DND-41 (cell line): ENCODE measurements at places on chromosomes 5 and 9.

DNA sequence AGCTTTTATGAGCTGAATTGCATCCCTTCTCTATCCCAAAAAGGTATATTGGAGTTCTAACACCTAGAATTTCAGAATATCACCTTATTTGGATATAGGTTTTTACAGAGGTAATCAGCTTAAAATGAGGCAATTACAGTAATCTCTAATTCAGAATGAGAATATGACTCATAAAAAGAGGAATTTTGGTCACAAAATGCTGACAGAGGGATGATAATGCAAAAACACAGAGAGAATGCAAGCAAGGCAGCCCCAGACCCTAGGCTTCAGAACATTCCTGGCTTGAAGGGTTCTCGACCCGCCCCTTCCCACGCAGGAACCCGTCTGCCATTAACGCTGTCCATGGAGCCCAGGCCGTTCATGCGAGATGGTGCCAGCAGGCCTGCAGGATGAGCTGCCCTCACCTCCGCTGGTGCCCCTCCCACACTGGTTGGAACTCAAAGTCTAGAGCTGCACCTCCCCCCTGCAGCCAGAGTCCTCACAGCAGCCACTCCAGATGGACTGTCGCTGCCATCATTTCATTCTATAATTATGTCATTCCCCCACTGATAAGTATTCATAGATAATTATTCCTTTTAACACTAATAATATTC lies 1173.4 kb upstream of the ACO1 start:
- H3K27me3 ChIP-seq = no peaks in the 10 kb centered on the region
- H3K27ac ChIP-seq = no peak overlapping the region
- no peaks in the 10 kb centered on the region for H3K4me1 ChIP-seq
- H3K4me3 ChIP-seq = no peak overlapping the region
- no peak for DNase-seq
- no peaks in the 10 kb centered on the region for H3K36me3 ChIP-seq

DNA sequence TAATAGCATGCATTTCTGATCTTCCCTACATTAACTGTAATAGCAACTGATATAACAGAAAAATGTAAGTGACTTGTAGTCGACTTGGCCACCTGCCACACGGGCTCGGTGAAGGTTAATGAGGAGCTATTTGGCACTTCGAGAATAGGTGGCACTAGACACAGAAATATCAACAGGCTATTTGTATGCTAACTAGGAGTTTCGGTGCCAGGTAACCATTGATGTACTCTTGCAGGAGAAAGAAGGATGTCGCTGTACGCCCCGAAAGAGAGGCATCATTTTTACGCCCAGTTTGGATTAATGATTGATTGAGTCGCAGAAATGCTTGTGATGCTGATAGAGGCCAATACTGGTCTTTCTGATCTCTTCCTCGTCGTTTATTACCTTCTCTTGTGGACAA lies 516 bp upstream of the DMRT2 start:
- no peak overlapping the region for H3K27ac ChIP-seq
- peaks cover 3% of the 10 kb centered on the region for H3K27me3 ChIP-seq
- H3K36me3 ChIP-seq = no peaks in the 10 kb centered on the region
- 0 out of 2 replicates have a peak, but pooled peaks cover 4% of the 10 kb centered on the region for H3K4me1 ChIP-seq
- H3K4me3 ChIP-seq = no peak overlapping the region

DNA sequence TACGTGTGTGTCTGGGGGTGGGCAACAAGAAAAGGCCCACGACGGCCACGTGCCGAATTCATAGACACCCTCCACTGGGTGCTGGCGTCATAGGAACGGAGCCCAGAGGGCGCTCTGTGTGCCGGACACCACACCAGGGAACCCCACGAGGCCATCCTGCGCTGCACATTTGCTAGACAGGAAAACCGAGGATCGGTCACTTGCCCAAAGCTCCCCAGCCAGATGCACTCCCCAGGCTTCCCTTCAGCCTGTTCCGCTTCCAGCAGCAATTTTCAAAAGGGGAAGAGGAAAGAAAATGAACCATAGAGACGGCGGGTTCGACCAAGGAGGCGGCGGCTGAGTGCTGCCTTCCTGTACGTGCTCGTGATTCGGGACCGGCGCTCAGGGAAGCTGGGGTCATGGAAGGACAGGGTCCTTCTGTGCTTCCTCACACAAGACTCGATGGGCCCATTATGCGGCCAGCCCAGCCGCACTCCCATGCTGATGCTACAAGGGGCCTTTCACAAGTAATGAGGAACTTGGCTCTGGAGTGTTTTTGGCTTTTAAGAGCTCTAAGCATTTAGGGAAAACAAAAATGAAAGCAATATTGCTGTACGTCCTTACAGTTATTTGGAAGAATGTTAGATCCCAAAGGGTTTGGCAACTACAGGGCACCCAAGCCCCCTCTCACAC lies 124.6 kb upstream of the SARDH start:
- H3K4me1 ChIP-seq = no peaks in the 10 kb centered on the region
- DNase-seq = no peak
- no peak overlapping the region for H3K4me3 ChIP-seq
- no peak overlapping the region for H3K27ac ChIP-seq
- no peaks in the 10 kb centered on the region for H3K27me3 ChIP-seq

DNA sequence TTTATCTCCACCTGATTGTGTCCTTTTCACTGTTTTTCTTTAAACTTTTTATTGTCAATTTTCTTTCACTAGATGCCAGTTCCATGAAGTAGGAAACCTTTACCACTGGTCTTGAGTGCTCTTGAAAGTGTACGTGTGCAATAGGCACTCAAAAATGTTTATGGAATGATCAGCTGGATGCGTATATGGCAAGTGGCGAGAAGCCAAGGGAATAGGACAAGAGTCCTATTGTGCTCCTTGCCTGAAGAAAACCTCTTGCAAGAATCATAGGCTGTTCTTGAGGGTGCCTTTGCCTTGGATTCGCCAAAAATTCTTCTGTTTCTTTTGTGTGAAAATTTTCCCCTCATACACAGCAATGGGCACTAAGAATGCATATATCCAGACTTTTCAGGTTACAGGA lies 97.7 kb downstream of the GHR start:
- no peaks in the 10 kb centered on the region for H3K36me3 ChIP-seq
- H3K27me3 ChIP-seq = no peaks in the 10 kb centered on the region
- H3K4me3 ChIP-seq = no peak overlapping the region
- DNase-seq = no peak
- no peaks in the 10 kb centered on the region for H3K4me1 ChIP-seq

GRCh38 chr5:106171132-106171531 lies 1499.6 kb downstream of the EFNA5 start:
- H3K36me3 ChIP-seq = no peaks in the 10 kb centered on the region
- no peaks in the 10 kb centered on the region for H3K4me1 ChIP-seq
- no peak overlapping the region for H3K4me3 ChIP-seq
- H3K27me3 ChIP-seq = no peaks in the 10 kb centered on the region
- no peak overlapping the region for H3K27ac ChIP-seq
- no peak for DNase-seq

GRCh38 chr9:68834931-68835520 lies 130.0 kb downstream of the PIP5K1B start:
- no peaks in the 10 kb centered on the region for H3K4me1 ChIP-seq
- H3K36me3 ChIP-seq = no peaks in the 10 kb centered on the region
- H3K27me3 ChIP-seq = peaks cover 5% of the 10 kb centered on the region
- H3K27ac ChIP-seq = no peak overlapping the region
- no peak for DNase-seq
- no peak overlapping the region for H3K4me3 ChIP-seq

DNA sequence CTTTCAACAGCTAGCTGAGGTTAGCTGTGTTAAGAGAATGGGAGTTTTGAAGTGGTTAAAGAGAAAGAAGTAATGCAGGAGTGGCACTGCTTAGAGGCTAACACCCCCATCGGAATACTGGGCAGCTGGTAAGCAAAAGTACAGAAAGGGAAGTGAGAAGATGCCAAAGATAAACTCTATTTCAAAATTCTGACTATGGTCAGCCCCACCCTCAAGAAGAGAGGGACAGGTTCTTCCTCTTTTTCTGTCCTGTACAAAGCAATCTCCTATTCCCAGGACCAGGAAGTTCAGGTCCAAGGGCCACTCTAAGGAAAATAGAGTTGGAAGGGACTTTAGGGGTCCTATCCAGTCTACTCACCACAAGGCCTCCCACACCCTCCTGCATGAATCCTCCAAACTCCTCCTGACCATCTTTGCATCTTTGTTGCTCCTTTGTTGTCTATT lies 45.9 kb upstream of the JAK2 start:
- H3K4me1 ChIP-seq = no peaks in the 10 kb centered on the region
- no peak overlapping the region for H3K27ac ChIP-seq
- no peaks in the 10 kb centered on the region for H3K36me3 ChIP-seq

DNA sequence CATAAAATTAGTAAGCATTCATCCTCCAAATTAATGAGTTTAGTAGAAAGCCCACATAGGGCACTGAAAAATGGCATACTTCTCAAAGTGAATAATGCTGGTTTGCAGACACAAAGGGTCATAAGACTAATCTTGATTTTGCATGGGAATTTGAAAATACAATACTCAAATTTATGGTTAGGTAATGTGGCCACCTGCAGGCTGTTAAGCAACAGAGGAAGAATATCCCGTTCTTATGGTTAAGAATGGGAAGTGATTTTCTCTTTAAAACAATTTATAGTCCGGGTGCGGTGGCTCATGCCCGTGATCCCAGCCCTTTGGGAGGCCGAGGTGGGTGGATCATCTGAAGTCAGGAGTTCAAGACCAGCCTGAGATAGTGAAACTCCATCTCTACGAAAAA lies 9.4 kb upstream of the PLCXD3 start:
- no peaks in the 10 kb centered on the region for H3K36me3 ChIP-seq
- H3K4me3 ChIP-seq = no peak overlapping the region
- H3K4me1 ChIP-seq = no peaks in the 10 kb centered on the region
- no peak overlapping the region for H3K27ac ChIP-seq

DNA sequence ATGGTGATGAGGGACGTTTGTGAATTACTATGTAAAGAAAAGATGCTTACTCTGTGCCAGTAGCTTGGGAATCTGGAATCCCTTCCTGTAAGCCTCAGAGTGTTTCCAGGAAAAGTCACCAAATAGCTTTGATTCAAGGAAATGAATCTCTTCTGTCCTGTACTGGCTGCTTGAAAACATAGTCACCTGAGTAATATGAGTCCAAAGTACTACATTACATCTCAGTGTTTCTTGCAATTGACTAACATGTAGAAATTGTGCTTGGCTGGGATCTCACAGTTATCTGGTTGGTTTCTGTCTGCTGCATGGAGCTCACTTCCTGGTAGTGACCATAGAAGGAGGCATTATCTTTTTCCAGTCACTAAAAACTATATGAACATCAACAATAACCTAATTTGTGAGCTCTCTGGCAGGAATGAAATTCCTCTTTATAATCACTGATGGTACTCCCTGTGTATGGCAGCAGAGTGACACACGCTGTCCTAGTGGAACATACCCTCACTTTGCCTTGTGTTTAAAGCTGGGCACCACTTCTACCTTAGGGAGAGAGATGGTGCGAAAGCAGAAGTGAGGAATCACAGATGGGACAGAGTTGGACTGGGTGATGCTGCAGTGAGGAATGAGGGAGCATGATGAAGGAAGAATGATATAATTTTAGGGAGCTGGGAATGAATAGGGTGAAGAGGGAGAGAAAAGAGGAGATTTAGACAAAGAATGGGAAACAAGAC lies 568.5 kb downstream of the RAB3C start:
- no peak for DNase-seq
- H3K36me3 ChIP-seq = no peaks in the 10 kb centered on the region
- H3K4me3 ChIP-seq = no peak overlapping the region
- no peak overlapping the region for H3K27ac ChIP-seq
- H3K27me3 ChIP-seq = no peaks in the 10 kb centered on the region

DNA sequence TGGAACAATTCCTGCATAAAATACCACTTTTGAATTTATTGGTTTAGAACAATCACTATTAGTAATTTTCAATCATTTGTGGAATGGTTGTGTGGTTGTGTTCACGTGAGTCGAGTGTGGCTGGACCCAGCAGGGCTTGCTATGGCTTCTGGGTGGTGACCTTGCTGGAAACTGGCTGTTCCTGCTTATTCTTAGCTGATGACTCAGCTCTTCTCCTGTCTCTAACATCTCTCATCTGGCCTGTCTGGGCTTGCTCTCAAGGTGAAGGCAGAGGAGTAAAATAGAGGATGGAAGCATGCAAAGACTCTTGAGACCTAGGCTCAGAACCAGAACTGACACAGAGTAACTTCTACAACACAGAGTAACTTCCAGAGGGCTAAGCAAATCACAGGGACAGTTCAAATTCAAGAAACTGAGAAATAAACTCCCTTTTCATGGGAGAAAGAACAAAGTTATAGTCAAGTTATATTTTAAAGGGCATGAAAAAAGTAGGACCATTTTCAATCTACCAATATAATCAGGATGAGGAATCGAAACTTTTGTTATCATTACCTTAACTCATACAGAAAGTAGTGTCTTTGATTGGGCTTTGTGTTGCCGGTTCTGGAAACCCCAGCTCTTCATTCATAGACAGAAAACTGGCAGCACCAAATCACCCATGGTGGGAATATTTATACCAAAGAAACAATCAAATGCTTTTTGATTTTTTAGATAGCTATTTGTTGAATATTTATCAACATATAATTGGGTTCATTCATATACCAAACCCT lies 665.1 kb downstream of the CDH18 start:
- no peaks in the 10 kb centered on the region for H3K36me3 ChIP-seq
- H3K27me3 ChIP-seq = no peaks in the 10 kb centered on the region
- H3K4me1 ChIP-seq = no peaks in the 10 kb centered on the region
- no peak overlapping the region for H3K27ac ChIP-seq
- H3K4me3 ChIP-seq = no peak overlapping the region

- no peaks in the 10 kb centered on the region for H3K4me1 ChIP-seq
- no peaks in the 10 kb centered on the region for H3K36me3 ChIP-seq
- DNase-seq = no peak
- no peaks in the 10 kb centered on the region for H3K27me3 ChIP-seq
- no peak overlapping the region for H3K27ac ChIP-seq
- no peak overlapping the region for H3K4me3 ChIP-seq
Observed at GRCh38 chr5:114249823-114250222, 112.0 kb upstream of the KCNN2 start.

DNA sequence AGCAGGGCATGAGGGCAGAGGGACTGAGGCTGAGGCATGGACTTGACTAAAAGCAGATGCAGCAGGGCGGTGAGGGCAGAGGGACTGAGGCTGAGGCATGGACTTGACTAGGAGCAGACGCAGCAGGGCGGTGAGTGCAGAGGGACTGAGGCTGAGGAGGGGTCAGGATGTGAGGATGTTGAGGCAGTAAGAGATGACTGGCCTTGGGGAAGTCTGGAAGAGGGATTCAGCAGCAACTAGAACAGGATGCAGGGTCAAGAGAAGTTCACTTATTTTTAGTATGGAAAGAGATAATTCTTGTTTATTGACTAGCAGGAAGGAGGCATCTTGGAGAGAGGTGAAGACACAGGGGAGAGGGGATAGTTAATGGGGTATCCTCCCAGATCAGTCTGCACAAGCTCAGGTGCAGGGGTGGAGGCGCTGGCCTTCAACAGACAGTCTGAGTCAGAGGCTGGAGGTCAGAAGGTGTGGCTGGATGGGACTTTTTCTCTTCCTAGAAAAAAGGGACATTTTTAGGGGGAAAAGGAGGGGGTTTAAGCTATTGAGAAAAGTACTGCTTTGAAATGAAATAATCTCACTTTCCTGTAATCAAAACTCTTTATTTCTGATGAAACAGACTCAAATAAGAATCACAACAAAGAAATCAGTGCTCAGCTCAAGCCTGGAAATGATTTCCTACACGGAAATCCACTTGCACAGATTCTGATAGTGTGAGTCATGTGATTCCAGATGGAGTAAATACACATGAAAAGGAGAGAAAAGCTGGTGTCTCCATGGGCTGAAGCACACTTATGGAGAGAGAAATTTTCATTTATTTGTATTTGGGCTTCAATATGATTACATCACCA lies 130.9 kb downstream of the PALM2AKAP2 start:
- no peak for DNase-seq
- H3K27me3 ChIP-seq = no peaks in the 10 kb centered on the region
- no peaks in the 10 kb centered on the region for H3K36me3 ChIP-seq
- no peak overlapping the region for H3K27ac ChIP-seq

GRCh38 chr9:33106372-33106771 lies 29.9 kb upstream of the SMU1 start:
- no peaks in the 10 kb centered on the region for H3K4me1 ChIP-seq
- H3K27ac ChIP-seq = no peak overlapping the region
- no peak for DNase-seq
- no peaks in the 10 kb centered on the region for H3K36me3 ChIP-seq
